ENCODE measurements at places on chromosomes 7 and 10.

GRCh38 chr7:45670227-45670626, 96.1 kb downstream of the ADCY1 start:
- no peak for DNase-seq

DNA sequence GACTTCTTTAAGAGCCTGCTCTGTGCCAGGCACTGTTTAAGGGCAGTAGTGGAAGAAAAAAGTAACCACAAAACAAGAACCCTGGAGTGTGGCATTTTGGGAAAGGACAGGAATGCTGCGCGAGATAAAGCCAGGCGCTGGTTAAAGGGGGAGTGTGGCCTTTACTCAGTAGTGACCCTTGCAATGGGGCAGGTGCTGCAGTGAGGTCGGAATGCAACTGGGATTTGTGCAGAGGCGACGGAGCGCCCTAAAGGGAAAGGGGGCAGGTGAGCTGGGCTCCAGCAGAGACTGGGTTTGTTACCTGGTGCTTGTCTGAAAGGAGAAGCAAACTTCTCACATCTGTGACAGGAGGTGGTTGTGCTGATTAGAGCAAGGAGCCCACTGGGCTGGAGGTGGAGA, 263.6 kb downstream of the ACTR3B start:
- no peak for DNase-seq

GRCh38 chr10:15518250-15518649, 147.2 kb upstream of the FAM171A1 start:
- no peak for DNase-seq

DNA sequence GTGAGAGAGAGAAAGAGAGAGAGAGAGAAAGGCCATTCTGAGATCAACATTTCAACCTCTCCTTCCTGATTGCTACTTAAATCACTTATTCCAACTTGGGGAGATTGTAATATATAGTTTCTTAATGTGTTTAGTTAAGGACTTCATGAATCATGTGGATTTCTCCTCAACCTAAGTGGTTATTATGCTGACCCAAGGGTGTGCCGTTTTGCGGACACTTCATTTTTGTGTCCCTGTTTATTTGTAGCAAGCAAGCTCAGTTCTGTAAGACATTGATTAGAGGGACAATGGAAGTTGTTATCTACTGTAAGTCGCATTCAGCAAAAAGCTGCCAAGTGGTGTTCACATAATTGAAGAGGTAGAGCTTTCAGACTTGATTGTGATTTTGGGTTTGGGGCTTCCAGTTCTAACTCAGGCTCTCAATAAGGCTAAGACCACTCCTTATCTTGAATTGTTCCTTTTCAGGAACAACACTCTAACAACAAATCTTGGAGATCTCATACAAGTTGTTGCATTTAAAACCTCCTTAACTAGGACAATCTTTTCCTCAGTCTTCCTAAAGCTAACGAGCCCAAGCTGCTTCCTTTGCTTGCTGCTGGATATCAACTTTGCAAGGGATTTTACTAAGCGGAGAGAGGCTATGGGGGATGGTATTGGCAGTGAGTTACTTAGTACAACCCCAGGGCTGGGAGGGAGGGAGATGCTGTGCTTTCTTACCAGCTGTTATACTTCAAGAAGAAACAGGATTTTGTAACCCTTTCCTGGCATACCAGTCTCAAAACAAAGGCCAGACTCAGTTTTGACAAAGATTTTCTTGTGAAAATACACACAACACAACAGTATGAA, 19.8 kb upstream of the COL1A2 start:
- no peak for DNase-seq

All from CD4-positive, alpha-beta T cell treated with Interleukin-12 subunit alpha and Interleukin-12 subunit beta, for 1 hour (primary cell).